ENCODE measurements at places on chromosomes 3 and 15.

DNA sequence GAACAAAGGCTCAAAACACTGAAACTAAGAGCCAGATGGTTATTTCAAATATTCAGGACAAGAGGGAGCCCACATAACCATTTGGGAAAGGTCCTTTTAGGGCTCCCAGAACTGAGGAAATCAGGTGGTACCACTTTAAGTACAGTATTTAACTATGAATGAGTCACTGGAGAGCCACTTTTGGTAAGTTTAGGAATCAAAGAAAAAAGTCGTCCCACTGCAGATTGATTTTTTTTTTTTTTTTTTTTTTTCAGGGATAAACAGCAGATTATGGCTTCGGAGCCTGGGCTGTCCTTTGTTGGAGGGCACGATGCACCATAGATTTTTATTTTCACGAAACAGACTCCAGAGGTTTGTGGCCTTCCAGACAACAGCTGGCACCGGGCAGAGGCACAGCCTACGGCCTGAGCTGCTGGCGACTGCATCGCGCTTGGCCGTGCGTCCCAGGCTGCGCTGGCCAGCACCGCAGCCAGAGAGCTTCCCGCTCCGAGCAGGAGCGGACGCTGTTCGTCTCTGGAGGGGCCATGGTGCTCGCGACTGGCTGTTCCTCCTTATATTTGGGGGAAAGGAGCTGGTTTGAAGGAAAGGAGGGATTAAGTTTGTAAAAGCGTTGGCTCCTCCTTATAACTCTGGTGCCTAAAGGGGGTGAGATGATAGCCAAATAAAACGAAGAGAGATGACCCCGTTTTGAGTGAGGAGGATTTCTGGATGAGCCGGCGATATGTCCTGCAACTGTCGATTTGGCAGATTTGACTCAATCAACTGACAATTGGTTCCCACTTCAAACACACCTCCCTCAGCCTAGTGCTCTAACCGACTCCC is 152.9 kb upstream of the GOLIM4 start:
- no peak for DNase-seq

DNA sequence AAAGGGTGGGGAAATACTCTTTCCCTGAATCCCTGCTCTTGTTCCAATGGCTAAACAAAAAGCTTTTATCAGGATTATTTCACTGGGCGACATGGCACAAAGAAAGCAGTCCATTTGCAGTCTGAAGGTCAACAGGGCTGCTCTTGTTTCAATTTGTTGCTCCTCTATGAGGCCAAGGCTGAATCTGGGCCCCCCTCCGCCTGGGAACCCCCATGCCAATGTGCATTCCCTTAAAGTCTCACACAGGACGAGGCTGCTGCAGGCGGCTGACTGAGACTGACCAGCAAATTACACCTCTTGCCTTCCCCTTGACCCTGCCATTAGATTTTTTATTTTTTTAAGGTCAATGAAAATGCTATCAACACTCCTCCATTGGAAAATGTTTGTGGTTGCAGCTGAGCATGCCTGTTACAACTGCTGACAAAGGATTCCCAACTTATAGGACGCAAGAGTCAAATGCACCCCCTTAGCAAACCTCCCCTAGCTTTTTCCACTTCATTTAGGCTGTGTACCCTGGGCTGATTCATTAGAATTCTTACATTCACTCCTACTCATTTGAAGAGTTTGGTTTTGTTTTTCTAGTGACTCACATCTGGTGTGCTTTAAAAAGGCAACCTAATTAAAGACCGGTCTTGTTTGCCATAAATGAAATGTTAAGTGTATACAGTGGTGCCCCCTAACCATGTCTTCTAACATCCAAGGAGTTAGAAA is 60.8 kb upstream of the ARHGEF3 start:
- DNase-seq = no peak

DNA sequence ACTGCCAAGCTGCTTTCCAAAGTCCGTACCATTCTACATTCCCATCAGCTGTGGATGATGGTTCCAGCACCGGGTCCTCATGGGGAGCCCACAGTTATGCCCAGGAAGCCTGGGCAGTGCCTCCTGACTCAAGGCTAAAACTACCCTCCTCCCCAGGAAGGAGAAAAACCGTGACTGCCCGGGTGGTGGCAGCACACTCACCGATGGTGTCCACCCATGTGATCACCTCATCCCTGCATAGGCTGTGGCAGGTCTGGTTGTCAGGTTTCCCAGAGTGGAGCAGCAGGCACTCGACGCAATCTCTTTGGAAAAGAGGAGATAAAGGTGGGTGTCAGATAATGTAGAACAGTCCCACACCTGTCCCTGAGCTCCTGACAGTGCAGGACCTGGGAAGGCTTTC is 38.6 kb downstream of the UMPS start:
- DNase-seq = no peak

GRCh38 chr15:52558196-52558595 is 10.6 kb downstream of the ARPP19 start:
- peak; percentile 4 for DNase-seq

DNA sequence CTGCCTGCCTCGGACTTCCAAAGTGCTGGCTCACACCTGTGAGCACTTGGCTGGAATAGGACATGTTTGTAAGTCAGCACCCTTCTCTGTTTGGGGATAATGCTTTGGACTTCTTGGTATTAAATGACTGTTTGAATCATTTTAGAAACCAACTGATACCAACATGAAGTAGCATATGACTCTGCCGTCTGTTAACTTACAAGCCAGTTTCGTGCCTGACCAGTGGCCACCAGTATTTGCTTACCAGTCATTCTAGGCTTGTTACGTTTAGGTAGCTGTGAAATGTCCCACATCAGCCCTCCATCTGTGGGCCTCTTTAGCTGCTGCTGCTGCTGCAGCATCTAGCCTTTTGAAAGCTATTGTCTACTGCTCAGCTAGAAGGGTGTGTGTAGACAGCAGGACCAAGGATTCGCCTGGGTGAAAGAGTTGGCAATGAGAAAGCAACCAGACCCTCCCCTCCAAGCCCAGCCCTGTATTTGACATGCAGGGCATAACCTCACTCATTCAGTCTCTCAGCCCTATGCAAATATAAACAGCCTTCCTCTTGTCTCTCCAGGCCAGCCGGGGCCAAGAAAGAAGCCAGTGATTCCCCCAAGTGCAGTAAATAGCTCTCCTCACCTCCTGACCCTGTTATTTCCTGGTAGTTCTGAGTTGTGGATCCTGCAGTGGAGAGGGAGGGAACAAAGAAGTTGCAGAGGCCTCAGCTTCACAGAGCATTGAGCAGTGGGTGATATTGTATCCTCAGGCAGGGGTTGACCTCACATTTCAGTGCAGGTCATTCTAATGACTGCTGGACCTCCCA is 51.0 kb downstream of the NKIRAS1 start:
- DNase-seq = no peak

- DNase-seq = no peak
These were observed 133.6 kb downstream of the TJP1 start for GRCh38 chr15:29688506-29689286.

DNA sequence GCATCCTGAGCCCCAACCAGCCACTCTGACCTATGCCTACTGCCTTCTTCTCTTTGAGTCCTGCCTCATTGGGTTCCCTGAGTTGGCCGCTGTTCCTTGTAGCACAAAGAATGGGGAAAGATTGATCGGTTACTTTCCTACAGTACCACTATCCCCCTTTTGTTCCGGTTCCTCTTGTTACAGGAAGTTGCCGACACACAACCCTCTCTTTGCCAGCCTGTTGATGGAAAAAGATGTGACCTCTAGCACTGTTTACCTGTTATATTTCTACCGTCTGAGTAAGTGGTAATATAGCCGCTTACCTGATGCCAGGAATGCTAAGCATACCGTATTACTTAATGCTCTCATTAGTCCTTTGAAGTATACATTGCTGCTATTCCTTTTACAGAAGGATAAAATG is 9.7 kb upstream of the AHSG start:
- DNase-seq = no peak

DNA sequence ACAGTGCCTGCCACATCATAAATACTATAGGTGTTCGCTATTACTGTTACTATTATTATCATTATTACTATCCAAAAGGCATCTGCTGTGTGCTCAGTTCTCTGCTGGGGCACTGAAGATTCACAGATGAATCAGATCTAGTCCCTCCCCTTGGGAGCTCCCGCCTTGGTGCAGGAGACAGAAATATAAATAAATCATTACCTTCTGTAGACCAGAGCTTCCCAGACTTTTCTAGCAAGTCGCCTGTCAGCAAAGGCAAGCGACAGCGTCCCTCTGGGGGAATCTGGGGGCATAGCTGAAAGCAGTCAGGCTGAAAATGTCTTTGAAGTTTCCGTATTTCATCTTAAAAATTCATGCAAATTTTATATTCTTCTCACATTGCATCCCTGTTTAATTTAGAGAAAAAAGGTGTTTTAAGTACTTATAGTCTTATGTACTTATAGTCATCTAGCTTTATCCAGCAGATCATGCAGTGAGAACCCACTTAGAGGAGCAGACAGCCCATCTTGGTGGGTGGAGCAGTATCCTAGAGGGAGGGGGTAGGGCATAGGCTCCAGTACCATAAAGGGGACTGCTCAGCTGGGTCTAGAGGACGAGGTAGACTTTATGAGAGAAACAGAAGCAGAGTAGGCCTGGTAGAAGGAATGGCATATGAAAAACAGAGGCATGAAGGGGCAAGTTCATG is 10.4 kb upstream of the BRPF1 start:
- DNase-seq = no peak

DNA sequence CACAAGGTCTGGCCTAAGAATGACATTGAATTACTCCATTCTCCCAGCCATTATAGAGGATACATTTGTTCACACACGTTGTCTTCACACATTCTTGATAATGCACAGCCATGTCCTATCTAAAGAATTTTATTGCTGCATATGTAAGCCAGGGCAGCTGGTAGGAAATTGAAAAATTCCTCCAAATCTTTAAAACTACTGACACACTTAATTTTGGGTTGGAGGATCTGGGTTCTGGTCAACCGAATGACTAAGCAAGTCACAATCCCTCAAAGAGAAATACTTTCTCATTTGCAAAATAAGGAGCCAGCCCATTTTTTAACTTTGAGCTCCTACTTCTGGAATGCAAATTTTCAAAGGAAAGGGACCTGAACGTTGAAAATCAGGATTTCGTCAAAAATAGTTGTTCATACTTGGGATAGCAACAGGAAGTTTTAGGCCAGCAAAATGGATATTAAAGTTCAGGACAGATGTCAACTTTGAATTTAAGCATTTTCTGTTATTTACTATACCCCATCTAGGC is 638.3 kb downstream of the NTRK3 start:
- no peak for DNase-seq
